ENCODE measurements at places on chromosomes 5 and 9.

- DNase-seq: no peak
Observed at GRCh38 chr5:169811023-169811422, 169.3 kb downstream of the INSYN2B start.

- no peak for DNase-seq
Observed at GRCh38 chr5:116358911-116359418, 215.7 kb downstream of the SEMA6A start.

GRCh38 chr5:133370036-133370831, 242.1 kb downstream of the FSTL4 start:
- DNase-seq: no peak

GRCh38 chr9:98563212-98563907, 145.4 kb downstream of the GABBR2 start:
- DNase-seq: no peak

DNA sequence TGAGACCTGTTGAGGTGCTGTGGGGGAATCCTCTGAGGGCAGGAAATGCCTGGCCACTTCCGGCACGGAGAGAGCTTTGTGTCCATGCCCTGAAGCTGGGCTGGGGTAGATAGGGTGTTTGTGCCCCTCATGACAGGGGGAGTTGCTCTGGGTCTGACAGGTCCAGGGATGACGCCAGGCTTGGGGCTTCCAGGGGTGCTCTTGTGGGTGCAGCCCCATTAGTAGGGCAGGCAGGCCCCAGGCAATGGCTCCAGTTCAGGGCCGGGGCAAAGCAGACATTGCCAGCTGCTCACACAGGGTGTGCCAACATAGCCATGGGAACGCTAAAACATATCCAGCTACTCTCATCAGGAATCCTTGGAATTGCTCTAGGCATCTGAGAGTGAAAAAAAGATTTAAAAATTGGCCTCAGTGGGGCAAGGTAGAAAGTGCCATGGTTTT, 21.1 kb downstream of the PITX1 start:
- DNase-seq: no peak

DNA sequence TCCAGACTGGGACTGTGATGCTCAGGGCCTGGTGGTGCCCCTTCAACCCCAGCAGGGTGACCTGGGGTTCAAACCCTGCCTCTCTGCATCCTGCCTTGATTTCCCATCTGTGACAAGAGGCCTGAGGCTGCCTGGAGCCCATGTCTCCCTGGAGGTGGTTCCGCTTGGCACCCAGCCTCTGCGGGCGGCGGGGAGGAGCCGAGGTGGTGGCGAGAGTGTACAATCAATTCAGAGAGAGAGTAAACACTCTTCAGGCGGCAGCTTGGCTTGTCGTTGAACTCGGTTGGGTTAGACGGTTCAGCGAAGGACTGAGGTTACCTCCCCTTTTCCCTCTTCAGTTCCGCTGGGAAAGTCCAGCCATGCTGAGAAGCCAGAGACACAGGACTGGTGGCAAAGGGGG, 39.3 kb downstream of the NTNG2 start:
- DNase-seq: peak; percentile 26

GRCh38 chr5:6307304-6307703, 71.0 kb downstream of the MED10 start:
- no peak for DNase-seq

DNA sequence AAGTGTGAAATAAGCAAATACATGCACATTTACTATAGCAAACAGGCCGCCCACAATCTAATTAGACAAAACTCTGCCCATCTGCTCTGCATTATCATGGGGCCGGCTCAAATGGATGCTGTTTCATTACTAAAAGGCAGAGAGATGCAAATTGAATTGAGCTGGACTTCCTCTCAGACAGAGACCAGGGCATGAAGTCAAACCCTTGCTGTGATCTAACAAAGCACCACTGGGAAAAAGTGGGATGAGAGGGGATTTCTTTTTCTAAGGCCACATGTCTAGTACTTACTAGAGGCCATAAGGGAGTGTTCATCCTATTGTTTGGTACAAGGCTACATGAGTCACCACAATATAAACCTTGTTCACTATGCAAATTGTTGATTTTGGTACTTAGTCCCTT, 614.7 kb downstream of the ISL1 start:
- peak; percentile 31 for DNase-seq

DNA sequence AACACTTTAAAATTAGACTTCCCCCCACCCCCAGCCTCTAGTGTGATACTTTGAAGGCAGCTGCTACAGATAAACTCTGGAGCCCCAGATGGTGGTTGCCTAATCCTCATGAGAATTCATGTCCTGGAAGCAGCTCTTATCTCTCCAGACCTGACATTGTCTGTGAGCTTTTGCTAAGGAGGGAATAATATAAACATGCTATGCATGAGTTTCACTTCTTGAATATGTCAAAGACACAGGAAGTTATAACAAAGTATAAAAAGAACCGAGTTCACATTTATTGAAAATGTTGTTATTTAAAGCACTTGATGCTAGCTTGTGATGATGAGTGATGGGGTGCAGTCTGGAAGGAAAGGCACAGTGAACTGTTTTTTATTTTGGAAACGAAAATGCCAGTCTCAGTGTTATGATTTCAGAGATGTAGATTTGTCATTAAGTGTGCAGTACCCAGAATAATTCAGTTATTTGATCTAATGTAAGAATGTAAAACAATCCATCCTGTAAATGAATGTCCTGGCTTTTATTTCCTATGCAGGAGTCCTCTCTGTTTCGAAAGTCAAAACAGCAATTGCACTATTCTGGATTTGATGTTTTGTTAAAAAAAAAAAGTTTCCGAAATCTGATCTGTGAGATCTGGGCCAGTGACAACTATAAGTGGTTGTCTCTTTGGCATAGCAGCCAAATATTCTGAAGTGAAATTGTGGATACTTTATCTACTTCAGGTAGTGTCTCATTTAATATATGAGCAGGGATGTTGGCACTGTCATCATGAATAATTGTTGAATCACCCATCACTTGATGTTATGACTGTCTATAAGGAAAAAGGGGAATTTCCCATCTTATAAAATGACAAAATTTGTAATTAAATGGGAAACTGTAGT, 77.0 kb downstream of the ZCCHC7 start:
- DNase-seq: no peak
